ENCODE measurements at places on chromosomes 5 and 9. TPM values are rescaled to one million over a fixed set of nuclear protein-coding genes. Genes with fewer than 3 reads are reported as not detected.
A peak's percentile ranks its signal among the peaks of the same experiment; 100 is the strongest.

DNA sequence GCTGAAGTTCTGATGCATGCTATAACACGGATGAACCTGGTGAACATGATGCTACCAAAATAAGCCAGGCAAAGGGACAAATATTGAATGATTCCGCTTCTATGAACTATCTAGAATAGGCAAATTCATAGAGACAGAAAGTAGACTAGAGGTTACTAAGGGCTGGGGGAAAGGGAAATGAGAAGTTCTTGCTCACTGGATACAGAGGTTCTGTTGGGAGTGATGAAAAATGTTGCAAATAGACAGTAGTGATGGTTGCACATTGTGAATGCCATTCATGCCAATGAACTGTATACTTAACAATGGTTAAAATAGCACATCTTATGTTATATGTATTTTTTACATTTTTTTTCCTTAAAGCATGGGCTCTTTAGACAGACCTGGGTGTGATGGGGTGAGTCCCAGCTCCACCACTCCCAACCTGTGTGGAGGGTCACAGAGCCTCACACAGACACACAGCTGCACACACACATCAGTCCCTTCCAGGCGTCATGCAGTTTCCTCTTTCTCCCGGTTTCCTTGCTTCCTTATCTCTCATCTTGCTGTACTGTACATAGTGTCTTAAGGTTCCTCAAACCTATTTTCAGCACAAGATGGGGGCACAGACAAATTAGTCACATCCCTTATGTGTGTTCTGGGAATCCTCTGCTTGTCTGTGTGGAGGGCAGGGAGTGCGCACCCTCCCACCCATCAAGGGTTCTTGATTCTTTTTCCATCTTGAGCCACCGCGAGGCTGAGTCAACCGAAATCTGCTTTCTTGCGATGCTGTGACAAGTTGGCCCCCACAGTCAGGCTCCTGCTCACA, 192.9 kb downstream of the CRB2 start:
- DNase-seq = no peak

DNA sequence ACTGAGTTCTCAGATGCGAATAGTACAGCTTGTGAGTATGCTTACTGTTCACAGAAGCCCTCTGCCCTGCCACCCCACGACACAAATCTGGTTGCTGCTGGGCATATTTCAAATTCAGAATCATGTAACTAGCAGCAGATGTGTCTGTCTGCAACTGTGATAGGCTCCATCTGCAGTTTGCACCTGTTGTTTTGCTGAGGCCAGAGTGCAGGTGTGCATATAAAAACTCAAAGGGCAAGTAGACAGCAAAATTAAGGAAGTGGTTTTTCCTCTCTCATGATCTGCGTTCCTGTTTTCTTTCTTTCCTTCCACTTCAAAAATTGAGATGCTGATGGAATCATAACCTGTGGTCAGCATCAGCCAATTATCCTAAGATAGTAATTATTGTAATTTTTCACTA, 1000.5 kb downstream of the PTPRD start:
- DNase-seq = peak; percentile 49

- DNase-seq = no peak
These were observed 41.6 kb upstream of the EXOC3 start for GRCh38 chr5:401146-402034.

GRCh38 chr5:38426986-38427950, 129.2 kb downstream of the LIFR start:
- DNase-seq = no peak

AKNA gene
- 65.2 TPM for total RNA-seq

SPINK13 gene
- not detected for total RNA-seq

GRCh38 chr5:87551911-87552310, 139.2 kb upstream of the CCNH start:
- peak; percentile 48 for DNase-seq

ANKRD55 gene
- 0.18 TPM for total RNA-seq

GRCh38 chr5:32753765-32754164, 42.6 kb downstream of the NPR3 start:
- no peak for DNase-seq

DNA sequence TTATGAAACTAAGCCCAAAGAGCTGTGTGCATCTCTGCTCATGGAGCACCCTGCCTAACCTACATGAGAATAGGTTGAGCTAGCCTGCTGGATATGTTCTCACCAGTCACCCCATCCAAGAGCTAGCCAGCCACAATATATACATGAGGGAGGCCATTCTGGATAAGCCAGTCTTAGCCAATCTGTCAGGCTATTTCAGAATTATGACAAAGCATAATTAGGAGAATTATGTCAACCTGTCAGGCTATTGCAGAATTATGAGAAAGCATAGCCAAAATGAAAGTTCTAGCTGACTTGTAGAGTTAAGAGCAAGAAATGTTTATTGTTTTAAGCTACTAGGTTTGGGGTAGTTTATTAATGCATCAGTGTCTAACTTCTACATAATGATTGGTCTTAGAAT, 189.8 kb downstream of the WDR70 start:
- no peak for DNase-seq

DNA sequence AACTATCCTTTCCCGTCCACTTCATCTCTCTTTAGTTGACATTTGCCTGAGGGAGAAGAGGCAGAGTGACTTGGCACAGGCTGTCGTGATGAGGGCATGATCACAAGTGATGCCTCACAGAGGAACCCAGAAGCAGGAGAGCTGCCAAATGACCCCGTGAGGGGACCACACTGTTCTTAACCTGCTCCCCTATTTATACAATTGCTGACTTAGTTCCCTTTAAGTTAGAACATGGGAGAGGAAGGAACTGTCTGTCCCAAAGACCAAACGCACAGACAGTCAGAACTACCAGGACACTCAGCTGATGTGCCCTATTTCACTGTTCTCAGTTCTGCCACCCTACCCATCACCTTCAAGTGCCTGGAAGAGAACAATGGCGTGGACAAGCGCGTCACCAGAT, 73.7 kb downstream of the SLC1A3 start:
- DNase-seq = no peak

DNA sequence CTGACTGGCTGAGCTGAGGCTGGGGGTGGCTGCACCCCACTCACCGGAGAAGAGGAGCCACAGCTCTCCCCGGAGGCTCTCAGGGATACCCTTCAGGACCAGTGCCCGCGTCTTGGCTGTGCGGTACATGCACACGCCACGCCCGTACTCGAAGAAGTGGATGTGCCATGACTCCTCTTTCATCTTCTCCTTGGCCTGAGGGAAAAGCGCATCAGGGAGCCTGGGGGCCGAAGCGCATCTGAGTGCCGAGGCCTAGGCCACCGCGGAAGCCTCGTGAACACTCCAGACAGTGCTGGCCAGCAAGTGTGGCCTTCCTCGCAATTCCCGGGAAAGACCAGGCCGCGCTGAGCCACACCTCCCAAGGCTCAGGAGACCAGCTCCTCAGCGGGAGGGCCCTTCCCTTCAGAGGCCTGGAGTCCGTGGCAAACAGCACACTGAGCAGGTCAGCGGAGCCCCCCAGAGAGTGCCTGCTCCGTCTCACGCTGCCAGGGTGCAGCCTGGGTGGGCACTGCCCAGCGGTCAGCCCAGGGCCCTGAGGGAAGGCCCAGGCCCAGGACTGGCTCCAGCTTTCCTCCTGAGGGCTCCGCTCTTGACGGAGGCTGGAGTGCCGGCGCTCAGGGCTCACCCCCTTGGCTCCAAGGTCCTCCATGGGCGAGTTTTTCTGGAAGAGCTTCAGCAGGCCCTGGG, 20.5 kb upstream of the MRNIP start:
- no peak for DNase-seq

LCN9 gene
- total RNA-seq = not detected

PLPP7 gene
- 1.8 TPM for total RNA-seq

DNA sequence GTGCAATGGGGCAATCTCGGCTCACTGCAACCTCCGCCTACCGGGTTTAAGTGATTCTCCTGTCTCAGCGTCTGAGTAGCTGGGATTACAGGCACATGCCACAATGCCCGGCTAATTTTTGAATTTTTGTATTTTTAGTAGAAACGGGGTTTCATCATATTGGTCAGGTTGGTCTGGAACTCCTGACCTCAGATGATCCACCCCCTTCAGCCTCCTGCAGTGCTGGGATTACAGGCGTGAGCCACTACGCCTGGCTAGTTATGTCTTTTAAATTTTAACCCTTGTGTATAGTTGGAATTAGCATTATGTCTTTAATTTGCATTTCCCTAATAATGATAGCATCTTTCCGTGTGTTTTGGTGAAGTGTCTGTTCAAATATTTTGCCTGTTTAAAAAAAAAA, 11.5 kb downstream of the GPBP1 start:
- DNase-seq = no peak

DNA sequence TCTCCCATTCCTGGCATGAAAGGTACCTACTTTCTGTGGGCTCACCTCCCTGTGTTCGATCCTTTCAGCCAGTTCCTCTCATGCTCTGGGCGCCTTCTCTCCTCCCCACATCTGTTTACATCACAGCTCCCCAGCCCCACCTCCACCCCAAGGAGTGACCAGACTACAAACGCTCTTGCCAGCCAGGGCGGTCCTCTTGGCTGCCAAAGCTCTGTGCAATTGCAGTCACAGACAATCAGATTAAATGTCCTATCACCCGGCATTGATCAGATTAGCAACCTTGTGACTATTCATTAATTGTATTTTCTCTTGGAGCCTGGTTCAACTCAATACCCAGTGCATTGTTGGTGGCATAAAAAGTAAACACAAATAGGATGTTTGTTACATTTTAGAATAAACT, 211.2 kb upstream of the TBCA start:
- no peak for DNase-seq

DNA sequence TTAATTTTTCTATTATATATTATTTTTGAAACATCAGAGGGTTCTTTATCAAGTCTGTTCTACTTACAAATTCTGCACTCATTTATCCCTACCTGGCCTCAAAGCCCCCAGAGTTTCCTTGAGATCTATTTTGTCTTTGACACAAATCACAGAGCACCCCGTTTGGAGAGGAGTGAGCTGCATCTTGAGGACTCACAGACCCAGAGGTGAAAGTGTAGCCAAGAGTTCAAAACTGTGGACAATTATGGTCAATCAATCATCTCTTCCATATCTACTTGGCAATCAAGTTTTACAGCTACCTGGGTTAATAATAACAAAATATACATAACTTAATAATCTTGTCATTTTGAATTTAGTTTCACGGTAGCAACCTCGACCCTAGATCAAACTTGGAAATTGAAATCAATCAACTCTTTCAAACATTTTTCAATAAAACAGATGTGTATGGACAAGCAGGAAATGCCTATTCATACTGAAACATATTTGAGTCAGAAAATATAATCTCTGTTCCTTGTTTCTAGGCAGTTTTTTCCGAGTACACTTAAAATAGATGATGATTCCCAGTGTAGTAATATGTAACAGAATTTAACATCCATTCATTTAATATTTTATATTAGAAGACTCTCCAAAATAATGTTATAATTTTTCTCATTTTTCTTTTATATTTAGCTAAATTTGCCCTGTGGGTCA, 13.7 kb upstream of the SYK start:
- DNase-seq = no peak

GRCh38 chr5:79526493-79526892, 12.6 kb upstream of the HOMER1 start:
- no peak for DNase-seq

- no peak for DNase-seq
These were observed 59.5 kb downstream of the ADGRV1 start for GRCh38 chr5:90618071-90618470.

GRCh38 chr5:128225245-128226030, 141.9 kb downstream of the SLC12A2 start:
- DNase-seq = no peak

DNA sequence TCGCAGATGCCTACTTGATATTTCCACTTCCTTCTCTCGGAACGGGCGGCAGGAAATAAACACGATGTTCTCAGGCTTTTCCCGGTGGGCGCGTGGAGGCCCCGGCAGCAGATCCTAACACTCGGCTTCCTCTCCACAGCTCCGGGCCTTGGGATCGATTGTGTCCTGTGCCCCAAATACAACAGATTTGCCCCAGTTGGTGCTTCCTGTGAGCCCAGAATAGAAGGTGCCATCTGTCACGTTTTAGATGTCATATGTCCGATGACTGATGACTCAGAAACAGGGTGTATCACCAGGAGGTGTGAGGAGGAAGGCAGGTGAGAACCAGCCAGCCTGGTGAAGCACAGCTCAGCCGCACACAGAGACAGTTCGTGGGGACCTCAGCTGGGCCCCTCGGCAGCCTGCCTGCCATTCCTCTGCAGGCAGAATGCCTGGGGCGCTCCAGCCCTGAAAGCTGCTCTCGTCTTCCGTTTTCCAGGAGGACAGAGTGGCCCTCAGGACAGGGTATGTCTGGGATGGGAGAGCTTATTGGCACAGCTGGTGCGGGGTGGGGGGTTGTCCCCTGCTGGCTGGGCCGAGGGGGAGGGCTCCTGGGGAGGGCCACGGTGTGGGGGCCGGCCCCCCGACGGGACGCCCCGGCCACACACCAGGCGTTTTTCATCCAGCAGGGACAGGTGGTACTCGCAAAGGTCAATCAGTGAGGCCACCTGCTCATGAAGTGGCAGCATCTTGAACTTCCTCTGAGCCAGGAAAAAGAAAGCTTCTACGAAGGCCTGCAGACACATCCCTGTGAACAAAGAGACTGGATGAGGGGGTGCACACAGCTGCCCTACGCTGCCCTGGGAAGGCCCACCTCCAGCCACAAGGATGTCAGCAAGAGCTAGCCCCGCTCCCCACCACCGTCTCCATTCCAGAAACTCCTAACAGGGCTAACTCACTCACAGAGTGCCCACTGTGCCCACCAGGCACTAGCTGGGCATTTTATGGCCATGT, 171.0 kb downstream of the DAB2IP start:
- DNase-seq = no peak

RUSC2 gene
- total RNA-seq = 34.8 TPM

DNA sequence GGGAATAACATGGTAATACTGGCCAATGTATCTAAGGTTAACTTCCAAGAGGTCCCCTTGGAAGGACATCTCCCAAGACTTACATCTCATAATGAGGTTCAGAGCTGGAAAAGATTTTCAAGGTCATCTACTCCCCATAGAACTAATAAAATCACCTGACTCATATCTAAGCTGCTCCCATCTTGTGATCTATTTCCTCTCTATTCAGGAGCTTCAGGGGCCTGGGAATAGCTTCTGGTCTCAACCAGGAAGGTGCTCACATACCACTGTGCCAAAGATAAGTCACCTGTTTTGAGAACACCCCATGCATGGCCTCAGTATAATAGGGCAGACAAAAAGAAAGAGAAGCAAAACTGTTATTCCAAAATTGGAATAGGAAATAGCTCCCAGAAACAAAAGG, 74.2 kb downstream of the OXCT1 start:
- DNase-seq = no peak

GRCh38 chr9:89807101-89807395, 202.2 kb downstream of the GADD45G start:
- DNase-seq = no peak

- no peak for DNase-seq
These were observed 499.1 kb downstream of the DMAC1 start for GRCh38 chr9:7300484-7300883.

- DNase-seq = no peak
These were observed 474.7 kb downstream of the TLE4 start for GRCh38 chr9:80046481-80046880.

Data from stomach (tissue), 19 donors.